ENCODE measurements at places on chromosomes 6 and 20.

DNA sequence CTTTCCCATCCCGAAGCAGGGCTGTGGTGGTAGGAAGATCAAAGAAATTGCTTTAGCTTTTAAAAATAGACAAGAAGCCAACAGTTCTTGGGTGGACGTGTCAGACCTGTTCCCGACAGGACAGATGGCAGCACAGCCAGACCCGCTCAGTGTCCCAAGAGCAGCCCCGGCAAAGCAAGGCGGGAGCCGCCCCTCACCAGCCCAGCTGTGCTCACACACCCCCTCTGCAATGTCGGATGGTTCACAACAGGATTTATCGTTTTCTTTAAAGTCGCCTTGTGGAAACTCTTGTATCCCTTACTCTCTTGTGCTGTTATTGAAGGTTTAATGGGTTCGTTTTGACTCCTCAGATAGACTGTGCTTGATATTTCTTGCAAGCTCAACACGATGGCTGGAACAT lies 302.4 kb downstream of the THBS2 start:
- DNase-seq: no peak

DNA sequence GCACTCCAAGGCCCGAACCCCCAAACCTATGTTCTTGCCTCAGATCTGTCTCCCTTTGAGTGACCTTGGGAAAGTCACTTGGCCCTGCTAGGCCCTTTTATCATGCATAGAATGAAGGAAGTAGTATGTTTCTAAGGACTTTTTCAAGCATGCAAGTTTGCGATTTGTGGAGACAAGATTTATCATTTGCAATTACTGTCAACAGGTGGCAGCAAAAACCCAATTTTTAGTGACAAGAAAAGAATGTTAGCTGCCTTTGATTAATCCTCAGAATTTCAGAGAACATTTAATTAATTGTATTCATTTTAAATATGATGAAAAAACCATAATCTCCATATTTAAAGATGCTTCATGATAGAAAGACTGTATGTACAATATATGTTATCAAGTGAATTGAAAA lies 28.3 kb upstream of the PREP start:
- DNase-seq: no peak

- DNase-seq: no peak
These were observed 541.0 kb upstream of the SPTLC3 start for GRCh38 chr20:12467758-12468157.

DNA sequence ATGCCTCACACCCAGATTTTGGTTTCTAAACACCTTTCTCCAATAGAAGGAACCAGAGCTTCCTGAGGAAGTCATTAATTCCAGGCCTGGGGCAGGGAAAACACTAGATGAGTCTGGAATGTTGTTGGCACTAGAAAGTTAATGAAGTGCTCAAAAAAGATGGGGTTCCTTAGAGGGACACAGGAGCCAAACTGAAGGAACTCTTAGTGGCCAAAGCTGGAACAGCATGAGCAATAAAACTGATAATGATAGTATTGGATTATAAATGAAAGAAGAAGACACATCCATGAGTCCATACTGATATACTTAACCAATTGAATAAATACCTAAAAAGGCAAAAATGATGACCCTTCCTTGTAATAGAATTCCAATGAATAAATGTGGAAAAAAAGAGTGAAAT lies 4.4 kb downstream of the IL20RA start:
- no peak for DNase-seq

DNA sequence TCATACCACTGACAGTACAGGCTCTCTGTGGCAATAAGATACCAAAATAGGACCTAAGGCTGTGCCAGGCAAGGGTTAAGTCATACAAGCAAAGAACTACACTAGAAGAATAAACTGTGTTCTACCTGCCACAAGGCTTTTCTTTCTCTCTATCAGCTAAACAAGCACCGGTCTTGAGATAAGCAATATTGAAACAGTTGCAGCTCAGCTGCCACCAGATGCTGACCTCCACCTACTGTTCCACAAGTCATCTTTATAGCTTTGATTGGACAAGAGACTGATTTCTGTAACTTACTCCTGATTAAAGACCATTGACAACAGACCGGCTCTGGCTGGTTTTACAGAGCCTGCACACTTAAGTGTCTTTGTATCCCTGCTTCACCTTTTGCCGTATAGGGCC lies 24.1 kb downstream of the SCP2D1 start:
- no peak for DNase-seq

GRCh38 chr6:51893366-51893765 lies 194.0 kb downstream of the PKHD1 start:
- DNase-seq: no peak

DNA sequence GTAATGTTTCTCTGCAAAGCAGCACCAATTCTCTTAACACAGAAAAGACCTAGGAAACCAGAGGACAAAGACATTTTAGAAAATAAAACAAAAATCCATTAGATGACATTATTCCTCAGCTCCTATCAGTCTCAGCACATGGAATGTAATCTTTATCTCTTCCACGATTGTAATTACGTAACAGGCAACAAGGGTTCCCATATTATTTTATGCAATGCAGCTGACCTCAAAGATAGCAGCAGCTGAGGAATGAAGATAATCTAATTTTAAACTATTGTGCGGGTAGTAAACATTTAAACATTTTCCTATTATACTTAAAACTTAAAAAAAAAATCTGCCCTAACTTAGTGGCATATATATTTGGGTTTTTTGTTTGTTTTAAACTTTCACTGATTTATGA lies 33.0 kb upstream of the PTCHD4 start:
- no peak for DNase-seq

GRCh38 chr20:19354950-19355349 lies 142.5 kb downstream of the SLC24A3 start:
- DNase-seq: no peak

DNA sequence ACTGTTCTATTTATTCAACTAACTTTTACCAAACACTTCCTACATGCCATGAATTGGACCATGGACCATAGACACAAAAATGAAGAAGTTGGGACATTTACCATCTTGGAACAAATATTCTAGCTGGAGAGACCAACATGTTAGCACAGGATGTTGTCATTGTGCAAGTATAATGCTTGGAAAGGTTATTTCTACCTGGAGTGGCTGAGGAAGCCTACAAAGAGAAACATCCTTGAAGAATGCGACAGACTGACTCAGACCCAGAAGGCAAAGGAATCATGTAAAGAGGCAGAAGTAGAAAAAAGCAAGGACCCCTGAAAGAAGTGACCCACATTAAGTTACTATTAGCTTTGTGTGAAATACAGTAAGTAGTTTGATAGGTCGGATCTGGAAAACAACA lies 180.9 kb downstream of the SOD2 start:
- DNase-seq: no peak

DNA sequence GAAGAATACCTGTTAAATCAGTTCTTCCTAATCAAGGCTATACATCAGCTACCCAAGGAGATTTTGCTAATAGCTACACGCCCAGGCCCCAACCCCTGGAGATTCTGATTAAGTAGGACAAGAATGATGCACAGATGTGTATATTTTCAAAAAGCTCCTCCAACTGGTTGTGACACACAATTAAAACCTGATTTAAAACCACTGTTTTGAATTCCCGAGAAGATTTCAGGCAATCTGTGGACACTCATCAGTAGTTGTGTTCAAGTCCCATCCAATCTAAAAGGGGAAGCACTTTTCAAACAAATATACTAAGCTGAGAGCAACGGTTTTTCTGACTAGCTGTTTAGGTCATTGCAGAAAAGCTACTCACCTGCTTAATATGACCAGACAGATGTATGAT lies 118.9 kb upstream of the NHSL1 start:
- DNase-seq: no peak

DNA sequence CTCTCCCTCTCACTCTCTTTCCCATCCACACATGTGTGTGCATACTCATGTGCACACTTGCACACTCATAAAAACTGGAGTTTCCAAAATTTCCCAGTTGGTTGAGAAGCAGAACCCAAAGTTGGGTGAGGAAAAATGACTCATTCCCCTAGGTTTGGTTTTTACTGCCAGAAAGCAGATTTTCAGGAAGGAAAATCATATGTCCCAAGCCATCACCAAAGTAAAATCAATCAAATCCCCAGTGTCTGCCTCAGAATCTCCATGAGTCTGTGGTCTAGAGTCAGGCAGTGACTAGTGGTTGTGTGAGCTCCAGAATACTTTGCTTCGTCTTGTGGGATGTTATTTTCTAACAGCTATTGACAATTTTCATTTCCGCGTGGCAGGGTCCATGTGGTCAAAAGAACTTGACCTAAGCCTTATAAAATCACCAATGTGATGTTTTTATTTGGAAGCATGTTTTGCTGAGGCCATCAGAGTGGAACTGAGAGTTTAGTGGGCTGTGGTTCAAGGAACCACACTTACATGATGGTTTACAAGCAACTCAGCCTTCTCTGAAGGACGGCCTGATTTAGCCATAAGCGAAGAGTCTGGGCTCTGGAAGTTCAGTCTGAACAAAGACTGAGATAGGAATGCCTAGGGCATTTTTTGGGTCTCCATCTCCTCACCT lies 81.9 kb upstream of the CCN6 start:
- no peak for DNase-seq
